ENCODE measurements at places on chromosomes 3 and 15.

- no peak for DNase-seq
These were observed 17.3 kb downstream of the GJD2 start for GRCh38 chr15:34737477-34737876.

DNA sequence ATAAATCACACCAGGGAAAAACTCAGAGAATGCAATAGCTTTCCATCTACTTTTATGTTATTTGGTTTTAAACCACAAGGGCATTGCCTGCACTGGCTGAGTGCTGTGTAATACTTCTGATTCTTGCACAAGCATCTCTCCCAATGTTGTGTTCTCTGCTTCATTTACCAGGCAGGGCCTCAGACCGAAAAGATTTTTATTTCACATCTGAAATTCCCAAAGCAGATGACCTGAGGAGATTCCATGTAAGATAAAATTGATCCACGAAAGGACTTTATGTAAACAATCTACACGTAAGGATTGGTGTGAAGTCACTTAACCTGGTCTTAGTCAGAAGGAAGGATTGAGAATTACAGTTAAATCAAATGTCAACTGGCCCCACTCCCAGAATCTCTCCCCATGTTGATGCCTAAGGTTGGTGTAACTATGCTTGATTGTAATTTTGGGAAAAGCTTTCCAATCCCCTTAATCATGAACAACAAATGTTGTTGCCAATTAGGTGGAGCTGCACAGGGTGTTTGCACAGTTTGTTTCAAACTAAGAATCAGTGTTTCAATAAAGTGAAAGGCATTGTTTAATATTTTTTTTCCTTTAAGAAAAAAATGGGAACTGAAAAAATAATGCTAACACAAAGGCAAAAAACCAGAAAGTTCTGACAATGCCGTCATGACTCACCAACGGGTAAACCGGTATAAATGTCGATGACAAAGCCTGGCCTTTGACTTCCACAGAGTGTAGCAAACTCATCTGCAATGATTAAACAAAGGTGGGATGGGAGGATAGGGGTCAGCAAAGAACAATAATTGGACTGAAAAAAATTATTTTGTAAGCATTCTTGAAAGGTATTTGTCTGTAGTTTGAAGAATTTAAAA is 128.6 kb downstream of the DUT start:
- DNase-seq = no peak

DNA sequence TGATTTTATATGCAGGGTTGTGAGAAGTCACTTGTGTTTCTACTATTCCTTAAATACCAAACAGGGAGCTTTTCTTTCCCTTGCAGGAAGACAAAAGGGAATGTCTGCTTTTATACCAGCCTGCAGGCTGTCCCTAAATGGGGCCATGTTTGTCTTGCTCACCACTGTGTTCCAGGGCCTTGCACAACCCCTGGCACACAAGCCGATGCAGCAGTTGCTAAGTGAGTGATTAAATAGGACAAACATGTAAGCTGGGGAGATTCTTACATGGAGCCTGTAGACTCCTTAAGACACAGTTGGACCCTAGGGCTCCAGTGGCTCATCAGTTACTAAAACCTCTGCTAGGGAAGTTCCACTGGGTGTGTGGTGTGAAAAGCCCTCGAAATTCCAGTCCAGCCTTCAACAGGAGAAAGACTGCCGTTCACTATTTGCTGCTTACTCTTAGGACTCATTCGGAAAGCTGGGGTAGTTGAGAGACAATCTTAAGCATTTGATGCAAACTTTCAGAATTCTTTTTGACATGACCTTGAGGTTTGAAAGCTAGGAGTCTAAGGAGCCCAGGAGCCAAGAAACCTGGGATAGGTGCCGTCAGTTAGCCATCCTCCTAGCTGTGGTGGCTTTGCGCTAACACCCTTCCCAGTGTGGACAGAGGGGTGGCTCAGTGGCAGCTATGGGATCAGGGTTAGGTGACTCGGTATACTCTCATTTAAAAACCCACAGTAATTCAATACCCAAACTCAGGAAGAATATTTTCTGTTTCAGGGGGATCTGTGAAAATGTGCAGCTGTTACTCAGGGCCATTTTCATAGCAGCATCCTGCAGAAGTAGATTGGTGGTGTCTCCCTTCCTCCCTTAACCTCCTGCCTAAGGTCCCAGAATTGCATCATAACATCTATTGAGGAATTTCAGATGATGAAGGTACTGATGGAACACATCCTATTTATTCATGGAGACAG is 39.1 kb downstream of the SYNM start:
- no peak for DNase-seq

DNA sequence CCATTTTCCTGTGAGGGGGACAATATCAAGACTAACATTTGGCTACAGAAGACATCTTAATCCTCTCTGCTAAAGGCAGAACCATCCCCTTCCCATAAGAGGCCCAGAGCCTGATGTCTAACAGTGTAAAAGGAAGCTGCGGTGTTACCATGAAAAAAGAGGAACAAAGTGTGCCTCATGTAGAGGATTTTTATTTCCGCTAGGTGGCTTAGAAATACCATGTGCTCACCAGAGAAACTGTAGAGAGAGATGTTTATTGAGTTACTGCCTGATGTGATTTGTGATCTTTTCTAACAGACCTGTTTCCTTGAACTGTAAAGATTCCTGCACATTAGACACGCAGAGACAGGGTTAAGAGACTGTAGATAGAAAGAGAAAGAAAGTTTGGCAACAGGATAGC is 22.0 kb downstream of the OR5H15 start:
- no peak for DNase-seq

Measured in activated naive CD4-positive, alpha-beta T cell (primary cell).